ENCODE measurements at places on chromosomes 11 and 22.

DNA sequence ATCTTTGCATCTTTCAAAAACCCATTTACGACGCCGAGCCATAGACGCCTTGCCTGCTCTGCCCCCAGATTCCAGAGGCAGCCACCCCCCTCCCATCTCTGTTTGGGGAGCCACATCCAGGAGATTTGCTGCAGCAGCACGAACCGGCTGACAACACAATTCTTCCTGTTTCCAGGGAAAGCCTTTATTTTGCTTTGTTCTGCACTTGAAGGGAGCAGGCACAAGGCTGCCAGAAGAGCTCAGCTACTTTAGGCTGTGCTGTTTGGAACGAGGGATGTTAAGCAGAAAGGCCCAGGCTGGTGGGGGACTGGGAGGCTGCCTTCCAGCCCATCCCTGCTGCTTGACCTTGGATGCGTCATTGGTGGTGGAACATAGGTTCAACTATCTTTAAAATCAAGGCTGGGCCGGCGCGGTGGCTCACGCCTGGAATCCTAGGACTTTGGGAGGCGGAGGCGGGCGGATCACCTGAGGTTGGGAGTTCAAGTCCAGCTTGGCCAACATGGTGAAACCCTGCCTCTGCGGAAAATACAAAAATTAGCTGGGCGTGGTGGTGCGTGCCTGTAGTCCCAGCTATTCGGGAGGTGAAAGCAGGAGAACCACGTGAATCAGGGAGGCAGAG lies 243.9 kb downstream of the MIAT start:
- no peak for DNase-seq

DNA sequence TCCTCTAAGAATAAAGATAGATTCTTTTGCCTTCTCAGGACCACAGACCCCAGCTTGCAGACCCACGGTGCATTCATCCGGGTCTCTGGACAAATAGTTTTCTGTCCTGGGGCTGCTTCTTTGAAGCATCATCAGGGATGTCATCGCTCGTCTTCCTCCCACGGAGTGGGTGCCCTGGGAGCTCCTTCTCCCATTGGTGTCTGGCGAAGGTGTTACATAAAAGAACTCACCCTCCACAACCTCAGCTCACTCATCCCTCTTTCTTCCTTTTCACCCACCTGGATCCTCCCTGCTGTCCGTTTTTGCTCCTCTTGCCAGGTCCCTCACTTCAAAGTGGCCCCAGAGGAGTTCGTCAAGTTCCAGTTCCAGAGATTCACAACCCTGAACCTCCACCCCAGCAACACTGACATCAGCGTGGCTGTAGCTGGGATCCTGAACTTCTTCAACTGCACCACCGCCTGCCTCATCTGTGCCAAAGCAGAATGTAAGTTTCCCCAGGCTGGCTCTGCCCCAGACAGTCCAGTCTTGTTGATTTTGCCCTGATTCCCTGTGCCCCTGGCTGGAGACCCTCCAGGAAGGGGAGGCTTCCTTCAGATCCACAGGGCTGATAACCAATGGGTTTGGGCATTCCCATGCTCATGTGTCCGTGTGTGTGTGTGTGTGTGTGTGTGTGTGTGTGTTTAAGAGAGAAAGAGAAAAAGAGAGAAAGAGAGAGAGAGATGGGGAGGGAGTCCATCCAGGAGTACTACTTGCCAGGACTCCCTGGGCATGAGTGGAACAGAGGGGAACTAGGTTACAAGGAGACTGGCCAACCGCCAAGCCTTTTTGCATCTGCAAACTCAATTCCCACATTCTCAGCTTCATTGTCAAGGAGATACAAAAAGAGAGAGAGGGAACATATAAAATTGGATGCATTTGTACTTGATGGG lies 204.2 kb upstream of the TBCEL start:
- DNase-seq: no peak

- no peak for DNase-seq
Observed at GRCh38 chr11:6992026-6992425, 28.1 kb downstream of the ZNF214 start.

- DNase-seq: no peak
Observed at GRCh38 chr11:61129639-61130523, 27.6 kb downstream of the CD5 start.

- DNase-seq: no peak
Observed at GRCh38 chr11:72378704-72379383, 55.5 kb downstream of the CLPB start.

- no peak for DNase-seq
Observed at GRCh38 chr22:29307596-29308147, 1.2 kb downstream of the GAS2L1 start.

DNA sequence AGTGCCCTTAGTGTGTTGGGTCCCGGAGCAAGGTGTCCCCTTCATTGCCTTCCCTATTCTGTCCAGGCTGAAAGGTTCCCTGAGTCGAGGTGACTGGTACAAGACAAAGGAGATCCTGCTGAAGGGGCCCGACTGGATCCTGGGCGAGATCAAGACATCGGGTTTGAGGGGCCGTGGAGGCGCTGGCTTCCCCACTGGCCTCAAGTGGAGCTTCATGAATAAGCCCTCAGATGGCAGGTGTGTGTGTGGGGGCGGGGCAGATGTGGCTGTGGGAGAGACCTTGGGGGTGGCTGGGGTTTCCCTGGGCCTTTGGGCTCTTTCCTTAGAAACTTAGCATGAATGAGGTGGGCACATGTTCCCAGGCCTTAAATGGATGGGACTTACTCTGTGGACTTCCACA lies 1.8 kb downstream of the NDUFV1 start:
- no peak for DNase-seq

GRCh38 chr11:94330789-94331188 lies 26.4 kb downstream of the IZUMO1R start:
- DNase-seq: no peak

GRCh38 chr11:75505916-75506692 lies 19.6 kb downstream of the GDPD5 start:
- DNase-seq: no peak

DNA sequence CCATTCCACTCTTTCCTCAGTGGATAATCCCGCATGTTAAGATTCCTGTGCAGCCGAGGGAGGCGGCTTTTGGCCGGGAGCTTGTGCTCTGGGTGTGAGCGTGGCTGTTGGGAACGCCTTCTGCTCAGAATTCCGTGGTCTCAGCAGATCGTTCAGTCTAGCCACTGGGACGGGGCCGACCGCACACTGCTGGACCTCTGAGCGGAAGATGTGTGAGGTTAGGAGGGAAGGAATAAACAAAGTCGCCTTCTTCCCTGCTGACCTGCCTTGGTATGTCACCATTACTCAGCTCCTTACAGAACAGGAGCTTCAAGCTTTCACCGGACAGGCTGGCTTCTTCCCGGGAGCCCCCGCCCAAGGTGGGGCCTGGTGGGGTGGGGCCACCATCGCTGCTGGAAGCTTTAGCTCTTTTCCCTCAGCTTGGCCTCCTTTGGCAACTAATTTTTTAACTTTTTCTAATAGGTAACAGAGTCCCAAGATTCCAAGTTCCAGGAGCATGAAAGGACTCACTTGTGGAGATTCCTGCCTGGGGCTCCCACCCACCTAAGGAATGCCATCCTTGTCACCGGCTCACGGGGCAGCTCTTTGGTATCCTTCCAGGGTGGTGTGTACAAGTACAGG lies 22.5 kb upstream of the SEPTIN5 start:
- no peak for DNase-seq

GRCh38 chr11:38019072-38019775 lies 1421.2 kb upstream of the RAG2 start:
- DNase-seq: no peak

DNA sequence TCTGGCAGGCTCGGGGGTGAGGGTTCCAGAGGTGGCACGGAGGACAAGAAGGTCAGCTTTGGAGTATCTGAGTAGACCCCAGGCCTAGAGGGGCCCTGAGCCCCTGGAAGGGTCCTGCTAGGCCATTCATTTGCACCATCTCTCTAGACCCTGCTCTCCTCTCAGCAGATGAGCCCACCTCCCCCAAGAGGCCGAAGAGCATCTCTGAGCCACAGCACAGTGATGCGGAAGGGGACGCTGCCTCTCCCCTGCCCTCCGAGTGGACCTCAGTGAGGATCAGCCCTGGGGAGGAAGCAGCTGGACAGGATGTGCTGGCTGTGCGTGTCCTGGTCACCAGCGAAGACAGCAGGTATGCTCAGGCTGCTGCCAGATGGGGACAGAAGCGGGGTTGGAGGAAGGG lies 101.6 kb upstream of the PARVA start:
- no peak for DNase-seq
